ENCODE measurements at places on chromosomes 1 and 21.

DNA sequence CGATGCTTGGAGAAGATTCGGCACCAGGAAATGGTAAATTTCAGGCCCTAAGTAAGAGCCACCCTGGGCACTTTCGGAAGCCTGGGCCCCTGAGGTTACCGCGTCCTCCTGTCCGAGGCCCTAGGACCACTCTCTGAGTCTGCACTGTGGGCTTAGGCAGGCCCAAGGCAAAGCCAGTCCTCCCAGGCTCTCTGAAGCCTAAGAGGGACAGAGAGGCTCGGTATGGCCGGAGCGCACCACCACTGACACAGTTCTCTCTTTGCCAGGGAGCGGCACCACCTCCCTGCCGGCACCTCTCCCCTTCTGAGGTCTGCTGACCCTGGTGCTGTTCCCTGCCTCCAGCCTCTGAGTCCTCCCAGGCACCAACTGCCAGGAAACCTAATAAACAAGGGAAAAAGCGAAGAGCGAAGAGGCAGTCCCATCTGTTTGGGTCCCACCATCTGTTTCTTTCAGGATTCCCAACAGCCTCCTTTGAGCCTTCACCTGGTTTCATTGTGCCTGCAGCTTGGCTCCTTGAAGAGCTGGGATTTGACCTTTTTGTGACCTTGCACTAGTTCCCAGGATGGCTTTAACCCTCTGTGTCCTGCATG lies 57.7 kb downstream of the VWA5B1 start:
- DNase-seq = no peak

DNA sequence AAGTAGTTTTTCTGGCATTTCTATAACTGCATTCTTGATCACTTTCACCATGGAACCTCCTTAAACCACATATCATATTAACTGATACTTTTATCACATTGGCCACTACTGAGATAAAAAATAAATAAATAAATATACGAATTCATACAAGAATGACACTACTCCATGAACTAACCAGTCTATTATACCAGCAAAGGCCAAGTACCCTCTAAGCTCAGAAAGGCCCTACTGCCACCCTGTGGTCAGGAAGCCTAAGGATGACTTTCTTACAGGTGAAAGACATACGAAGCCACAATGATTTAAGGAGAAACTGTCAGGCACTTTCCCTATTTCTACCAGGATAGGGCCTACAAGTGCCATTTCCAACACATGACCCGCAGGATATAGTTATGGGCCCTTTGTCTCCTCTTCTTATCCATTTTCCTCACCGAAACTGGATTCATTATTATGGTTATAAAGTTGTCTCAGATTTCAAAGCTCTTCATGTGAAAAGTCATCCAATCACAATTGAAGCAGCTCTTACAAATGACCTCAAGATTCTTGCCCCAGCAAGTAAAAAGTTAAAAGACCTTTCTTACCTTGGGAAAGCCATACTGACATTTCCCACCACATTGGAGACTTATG lies 23.9 kb downstream of the DNAJC8 start:
- peak; percentile 44 for DNase-seq

DNA sequence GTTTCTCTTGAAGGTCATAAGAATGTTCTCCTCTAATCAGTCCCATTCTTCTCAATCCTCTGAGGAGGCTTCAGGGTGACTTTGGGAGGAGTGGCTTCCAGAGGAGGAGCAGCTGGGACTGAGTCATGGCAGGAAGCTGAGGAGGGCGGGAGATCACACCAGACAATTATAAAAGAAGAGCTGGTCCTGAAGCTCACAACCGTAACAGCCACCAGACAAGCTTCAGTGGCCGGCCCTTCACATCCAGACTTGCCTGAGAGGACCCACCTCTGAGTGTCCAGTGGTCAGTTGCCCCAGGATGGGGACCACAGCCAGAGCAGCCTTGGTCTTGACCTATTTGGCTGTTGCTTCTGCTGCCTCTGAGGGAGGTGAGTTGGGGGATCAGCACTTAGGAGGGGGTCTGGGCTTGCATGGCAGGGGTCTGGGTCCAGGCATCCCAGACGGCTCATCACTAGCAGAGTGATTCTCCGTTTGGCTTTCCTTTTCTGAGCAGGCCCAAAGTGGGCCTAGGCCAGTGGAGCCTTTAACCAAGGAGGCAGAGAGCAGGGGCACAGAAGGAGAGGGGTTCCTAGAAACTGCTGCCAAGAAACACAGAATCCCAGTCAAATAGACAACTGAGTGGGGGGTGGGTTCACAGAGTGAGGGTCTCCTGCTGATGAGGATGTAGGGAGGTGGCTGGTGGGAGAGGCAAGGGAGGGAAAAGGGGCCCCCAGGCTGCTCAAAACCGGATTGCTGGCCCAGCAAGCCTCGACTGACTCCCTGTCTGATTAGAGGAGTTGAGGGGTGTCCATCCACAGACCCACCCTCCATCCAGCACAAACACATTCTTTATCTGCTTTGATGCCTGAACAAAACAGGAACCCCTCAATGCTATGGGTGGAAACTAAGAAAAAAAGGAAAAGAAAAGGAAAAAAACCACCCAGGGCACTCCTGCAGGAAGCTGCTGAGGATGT lies at the start of gene ECM1:
ECM1 (plus strand) TSS at position 198 of the 953 bp plus-strand sequence; CDS start at position 299, 101 bp downstream.
- DNase-seq = no peak

DNA sequence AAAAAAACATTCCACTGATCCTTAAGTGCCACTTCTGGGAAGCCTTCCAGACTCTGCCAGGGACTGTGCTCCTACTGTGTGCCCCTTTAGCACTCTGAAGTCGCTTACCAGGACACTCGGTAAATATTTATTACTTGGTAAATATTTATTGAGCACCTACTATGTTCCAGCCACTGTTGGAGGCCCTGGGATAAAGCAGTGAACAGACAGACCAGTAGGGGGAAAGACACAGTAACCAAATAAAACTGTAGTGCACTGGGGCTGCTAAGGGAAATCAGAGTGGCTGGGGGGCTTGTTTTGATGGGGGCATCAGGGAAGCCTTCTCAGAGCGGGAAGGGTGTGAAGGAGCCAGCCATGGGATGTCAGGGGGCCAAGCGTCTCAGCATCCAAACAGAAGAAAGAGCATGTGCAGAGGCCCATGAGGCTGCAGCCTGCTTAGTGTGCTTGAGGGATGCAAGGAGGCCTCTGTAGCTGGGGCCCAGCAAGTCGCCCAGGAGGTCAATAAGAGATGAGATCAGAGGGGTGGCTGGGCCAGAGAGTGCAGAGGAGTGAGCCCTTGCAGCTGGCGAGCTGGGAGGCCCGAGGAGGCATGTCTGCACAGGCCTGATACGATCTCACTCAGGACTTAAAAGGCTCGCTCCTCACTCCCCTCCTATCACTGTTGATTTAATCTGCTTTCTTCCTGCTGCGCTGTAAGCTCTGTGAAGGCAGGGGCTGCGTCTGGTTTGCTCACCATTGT lies 28.6 kb downstream of the KAZN start:
- no peak for DNase-seq

DNA sequence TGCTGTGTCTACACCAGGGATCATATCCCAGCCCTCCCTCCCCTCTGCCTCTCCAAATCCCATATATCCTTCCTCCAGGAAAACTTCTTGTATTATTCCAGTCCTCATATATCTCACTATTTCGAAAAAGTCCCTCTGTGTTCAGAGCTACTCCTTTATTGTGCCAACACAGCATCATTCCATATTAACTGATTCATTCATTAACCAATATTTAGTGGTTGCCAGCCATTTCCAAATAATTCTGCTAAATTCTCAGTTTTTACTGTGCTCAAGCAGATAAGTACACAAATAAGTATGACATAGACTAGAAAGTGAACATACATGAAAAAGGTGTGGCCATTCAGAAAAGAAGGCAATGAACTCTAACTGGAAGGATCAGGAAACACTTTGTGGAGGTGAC lies 241.6 kb upstream of the DUSP10 start:
- no peak for DNase-seq

- no peak for DNase-seq
These were observed 4.1 kb downstream of the NUAK2 start for GRCh38 chr1:205317311-205317917.

DNA sequence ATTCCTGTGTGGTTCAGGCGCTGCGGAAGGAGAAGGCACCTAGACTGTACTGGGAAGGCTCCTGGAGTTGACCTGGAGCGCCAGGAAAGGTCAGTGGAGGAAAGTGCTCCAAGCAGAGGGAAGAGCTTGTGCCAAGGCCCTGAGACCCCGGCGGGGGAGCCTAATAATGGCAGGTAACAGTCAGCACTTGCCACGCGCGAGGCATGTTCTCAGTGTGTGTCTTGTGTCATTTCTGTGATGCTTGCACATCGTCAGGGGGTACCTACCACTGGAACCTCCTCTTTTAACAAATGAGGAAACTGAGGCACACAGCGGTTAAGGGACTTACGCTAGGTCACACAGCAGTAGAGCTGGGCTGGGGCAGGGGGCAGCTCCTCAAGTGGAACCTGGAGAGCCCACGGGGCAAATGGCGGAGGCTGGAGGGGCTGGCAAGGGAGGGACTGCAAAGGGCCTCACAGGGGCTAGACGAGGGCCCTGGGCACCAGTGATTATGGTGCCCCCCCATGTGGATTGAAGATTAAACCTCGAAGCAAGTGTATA lies 976 bp upstream of the BMP8B start:
- DNase-seq = no peak

DNA sequence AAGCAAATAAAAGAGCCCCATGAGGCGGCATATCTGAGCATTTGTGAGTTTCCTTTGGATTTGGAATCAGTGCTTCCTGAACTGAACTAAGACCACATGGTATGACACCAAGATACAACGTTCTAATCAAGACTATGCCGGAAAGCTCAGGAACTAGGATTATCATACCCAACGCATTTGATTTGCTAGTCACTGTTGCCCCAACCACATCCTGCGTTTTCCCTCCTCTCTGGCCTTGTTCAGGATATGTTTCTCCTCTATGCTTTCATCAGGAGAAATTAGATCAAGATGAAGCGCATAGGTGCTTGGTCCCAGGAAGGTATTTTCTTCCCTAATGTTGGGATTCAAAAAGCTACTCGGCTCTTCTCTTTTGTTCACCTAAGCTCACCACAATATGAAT lies 79.3 kb downstream of the SLC35F3 start:
- DNase-seq = no peak

DNA sequence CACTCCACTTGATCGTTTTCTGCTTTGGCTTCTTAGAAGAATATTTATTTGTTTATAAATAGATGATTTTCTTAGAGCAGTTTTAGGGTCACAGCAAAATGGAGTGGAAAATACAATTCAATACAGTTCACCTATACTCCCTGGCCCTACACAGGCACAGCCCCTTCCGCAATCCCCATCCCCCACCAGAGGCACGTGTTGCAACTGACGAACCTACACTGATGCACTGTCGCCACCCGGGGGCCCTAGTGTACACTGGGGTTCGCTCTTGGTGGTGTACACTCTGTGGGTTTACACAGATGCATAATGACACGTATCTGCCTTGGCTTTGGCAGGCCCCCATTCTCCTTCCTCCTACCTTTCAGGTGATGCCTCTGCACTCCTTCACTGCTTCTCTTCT lies 8.0 kb downstream of the ECHDC2 start:
- peak; percentile 42 for DNase-seq

DNA sequence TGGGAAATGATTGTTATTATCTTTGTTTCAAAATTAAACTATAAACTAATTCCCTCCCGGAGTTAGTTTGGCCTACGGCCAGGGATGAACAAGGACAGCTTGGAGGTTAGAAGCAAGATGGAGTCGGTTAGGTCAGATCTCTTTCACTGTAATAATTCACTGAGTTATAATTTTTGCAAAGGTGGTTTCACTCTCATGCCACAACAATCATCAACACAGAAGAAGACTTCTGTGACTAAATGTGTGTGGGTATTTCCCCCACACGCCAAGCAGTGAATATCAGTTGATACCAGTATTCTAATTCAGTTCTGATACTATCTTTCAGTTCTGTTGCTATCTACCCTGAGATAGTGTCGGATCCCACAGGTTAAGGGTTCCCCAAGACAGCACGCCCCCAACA lies 215.1 kb downstream of the S1PR1 start:
- no peak for DNase-seq

DNA sequence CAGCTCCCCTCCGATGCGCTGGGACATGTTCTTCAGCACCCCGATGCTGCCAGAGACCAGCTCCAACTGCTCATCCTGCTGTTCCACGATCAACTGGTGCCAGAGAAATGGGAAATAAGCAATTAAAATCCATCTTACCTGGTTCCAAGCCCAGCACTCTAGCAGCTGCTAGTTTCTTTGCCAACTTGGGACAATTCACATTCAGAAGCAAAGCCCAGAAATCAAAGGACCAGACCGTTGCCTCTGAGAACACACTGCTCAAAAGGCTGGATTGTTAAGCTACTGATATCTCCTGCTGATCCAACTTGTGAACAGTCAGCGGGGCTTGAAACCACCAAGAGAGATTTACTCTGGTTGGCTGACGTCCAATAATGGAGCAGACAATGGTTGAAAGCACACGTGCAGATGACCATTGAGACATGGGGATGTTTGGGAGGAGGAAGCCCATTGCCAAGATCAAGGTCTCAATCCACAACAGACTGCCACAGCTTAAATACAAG lies 34.4 kb downstream of the STX6 start:
- no peak for DNase-seq

GRCh38 chr1:67793562-67793961 lies 39.7 kb downstream of the GNG12 start:
- DNase-seq = no peak

DNA sequence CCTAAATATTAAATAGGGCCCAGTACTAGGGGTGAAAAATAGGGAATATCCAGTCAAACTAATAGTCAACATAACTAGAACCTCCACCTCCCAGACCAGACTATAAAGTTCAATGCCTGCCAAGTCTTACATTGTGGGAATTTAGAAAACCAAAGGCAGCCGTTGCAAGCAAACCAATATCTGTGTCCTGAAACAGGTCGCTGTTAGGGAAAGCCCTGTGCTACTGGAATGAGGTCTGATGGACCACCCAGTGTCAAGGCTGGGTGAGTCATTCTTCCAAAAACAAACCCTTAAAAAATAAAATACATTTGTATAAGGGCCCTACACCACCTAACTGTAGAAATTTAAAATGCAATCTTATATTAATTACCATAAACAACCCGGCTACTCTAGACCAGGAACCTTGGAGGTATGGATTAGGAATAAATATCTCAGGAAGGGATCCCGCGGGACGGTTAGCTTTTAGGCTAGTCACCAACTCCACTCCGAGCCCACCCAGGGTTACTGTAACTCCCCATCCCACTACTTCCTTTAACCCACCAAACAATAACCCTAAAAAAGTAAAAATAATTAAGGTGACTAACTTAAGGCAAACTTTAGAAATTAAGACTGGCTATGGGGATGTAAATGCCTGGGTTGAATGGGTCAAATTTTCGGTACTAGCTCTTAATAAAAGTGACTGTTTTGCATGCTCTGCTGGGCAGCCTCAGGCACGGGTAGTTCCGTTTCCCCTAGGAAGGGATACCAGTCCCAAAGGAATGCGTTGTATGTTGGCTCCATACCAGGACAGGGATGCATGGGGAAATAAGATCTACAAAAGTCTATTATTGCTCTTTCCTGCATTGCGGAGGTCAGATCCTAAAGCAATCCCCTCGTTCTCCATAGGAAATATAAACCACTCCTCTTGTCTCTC lies 65.4 kb upstream of the TLR5 start:
- DNase-seq = no peak

DNA sequence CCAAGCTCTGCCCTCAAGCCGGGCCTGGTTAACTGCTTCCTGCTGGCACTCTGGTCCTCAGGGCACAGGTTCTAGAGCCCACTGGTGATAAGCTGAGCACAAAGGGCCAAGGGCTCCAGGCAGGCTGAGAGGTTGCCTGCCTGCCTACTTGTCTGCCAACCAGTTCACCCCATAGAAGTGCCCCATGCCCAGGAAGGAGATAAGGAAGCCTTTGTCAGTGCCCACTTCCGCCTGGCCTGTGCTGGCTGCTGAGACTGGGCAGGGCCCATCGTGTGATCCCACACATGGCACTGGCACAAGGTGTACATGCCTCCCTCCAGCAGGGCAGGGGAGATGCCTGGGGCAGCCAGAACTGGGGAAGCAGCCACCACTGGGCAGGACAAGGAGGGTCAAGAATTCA lies 24.1 kb downstream of the SLC9A1 start:
- DNase-seq = no peak

Data from NT2/D1 (cell line).